ENCODE measurements at places on chromosomes 7 and 10.

DNA sequence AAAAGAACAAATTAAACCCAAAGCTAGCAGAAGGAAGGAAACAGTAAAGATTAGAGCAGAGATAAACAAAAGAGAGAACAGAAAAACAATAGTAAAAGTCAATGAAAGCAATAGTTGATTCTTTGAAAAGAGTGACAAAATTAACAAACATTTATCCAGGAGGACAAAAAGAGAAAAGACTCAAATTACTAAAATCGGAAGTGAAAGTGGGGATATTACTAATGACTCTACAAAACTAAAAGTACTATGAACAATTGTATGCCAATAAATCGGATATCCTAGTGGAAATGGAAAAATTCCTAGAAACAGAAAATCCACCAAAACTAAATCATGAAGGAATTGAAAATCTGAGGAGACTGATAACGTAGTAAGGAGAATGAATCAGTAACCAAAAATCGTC, 96.3 kb downstream of the SNX13 start:
- DNase-seq: no peak

DNA sequence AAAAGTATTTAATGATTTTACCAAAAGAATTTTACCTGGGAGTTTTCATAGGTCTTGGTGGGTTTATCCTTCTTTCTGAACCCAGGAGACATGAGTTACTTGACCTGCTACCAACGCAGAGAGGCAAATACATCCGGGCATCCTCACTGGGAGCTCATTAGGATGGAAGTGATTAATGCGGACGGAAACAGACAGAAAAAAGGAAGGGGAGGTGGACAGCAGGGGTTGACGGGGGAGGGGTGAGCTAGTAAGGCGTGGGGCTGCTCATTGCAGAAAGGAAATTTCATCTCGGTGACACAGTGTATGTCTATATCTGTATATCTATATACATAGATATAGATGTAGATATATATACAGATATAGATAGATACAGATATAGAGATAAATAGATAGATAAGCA, 408.2 kb upstream of the ADARB2 start:
- DNase-seq: no peak

DNA sequence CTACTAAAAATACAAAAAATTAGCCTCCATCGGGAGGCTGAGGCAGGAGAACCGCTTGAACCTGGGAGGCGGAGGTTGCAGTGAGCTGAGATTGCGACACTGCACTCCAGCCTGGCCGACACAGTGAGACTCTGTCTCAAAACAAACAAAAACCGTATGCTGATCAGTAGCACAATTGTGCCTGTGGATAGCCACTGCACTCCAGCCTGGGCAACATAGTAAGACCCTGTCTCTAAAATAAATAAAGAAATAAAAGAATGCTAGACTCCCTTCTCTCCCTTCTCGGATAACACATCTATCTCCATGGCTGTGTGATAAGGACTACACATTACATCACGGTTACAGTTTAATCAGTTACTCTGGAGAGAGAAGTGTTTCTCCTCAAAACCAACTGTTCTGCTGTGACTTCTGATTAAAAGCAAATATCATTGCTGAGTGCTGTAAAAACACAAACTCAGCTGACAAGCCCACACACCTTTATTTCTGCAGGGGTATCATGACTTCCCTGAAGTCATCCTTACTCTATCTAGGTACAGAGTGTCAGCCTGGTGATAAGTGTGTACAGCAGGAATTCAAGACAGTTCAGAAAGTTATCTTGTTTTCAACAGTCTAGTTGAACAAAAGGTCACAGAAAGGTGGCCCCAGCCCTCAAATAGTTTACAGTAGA, 5.3 kb upstream of the ARHGAP19 start:
- no peak for DNase-seq

- DNase-seq: no peak
Observed at GRCh38 chr7:19851504-19851903, 78.1 kb upstream of the TMEM196 start.

- no peak for DNase-seq
Observed at GRCh38 chr10:71845410-71846405, 5.3 kb downstream of the PSAP start.

DNA sequence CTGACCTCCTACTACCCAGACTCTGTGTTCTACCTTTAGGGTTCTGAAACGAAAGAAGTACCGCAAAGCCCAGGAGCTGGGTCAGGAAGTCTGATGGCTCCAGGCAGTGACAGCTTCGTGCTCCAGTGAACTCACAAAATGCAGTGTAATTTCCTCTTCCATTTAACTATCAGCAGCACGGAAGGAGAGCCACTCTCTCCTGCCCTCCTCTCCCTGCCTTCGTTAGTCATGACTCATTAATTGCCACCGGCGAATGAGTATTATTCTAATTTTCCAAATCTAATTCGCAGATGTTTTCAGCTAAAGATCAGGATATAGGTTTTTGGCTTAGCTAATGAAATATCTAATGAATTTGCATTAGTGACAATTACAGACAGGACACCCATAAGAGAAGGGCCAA, 1262.0 kb downstream of the TYW1 start:
- no peak for DNase-seq

DNA sequence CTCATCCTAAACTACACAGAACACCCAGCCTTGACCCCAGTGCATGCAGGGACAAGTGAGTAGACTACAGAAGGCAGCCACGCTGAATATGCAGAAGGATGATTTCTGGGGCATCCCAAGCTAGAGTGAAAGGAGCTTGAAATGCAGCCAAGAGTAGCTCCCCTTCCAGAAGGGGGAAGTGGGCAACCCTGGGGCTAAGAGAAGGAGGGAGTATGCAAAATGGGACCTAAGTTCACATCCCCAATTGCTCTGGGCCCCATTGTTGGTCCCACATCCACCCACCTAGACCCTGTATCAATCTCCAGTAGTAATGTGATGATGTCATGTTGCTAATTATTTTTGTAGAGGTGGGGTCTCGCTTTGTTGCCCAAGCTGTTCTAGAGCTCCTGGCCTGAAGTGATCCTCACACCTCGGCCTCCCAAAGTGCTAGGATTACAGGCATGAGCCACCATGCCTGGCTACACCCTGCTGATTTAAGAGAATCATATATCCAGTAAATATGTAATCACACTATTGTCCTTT, 5.6 kb upstream of the PSTK start:
- no peak for DNase-seq

DNA sequence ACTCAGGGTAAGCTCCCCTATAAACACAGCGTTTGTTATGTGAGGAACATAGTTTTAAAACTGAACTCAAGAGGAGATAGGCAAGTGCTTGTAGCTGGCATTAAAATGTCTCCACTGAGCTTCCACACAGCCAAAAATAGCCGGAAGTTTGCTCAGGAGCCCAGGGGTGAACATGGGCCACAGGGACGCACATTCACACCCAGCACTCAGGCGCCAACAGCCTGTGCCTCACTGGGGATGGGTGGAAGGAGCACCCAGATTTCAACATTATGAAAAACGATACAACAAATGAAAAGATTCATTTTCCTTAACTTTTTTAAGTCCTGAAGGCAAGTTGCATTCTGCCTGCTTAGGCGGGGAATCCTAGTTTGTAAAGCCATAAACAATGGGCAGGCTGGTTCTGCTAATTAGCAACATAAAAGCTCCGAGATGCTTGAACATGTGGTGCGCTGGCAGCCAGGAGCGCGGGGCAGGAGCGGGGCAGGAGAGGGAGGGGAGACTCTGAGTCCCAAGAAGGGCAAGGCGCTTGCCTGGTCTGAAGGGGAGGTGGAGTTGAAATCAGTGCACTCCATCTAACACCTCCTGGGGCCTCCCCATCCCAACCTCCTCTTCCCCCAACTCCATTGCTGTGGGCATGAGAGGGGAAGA, 235.9 kb downstream of the COBL start:
- no peak for DNase-seq

DNA sequence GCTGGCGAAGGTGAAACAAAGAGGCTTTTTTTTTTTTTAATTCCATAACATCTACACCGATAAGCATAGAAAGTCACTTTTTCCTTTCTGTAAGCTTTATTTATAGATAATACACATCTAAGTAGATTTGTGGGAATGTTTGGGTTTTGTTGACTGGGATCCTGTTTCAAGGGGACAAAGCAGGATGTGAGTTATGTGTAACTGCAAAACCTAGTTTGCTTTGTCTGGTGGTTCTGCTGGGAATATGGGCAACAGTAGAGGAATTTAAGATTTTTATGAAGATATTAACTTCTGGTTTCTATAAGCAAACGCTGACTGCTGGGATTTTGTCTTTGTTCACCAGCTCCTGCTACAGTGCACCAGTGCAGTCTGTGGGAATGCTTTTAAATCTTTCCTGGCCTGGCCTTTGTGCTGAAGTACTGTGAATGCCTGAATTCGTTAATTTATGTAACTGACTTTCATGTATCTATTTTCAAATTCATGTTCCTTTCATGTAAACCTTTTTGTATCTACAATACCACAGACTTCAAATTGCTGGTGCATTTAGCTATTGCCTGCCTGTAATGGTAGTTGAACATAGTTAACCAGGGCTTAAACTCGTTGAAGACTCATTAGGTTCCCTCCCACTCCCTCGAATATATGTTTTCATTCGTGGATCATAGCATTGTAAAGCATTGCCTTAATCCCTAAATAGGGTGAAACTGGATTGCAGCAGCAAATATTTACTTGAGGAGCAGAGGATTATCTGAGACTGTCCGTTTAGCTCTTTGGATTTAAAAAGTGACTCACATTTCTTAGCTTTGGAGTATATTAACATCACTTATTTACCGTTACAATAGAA, 1.5 kb downstream of the KLHL7 start:
- no peak for DNase-seq

DNA sequence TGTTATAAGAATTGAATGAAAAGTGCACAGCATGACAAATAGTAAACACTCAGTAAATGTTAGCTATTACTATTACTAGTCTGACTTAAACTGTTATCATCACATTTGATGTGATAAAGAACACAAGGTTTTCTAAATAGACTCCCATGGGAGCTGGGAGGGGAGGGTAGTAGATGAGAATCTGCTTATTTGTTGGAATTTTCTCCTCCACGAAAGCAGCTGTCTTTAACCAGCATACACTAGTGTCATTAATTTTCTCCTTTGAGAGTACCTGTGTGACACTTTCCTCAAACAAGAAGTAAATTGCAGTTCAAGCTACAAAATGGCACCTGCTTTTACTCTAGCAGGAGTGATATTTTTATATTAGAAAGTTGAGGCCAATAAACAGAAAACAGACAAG, 200.1 kb downstream of the SKAP2 start:
- no peak for DNase-seq

- DNase-seq: no peak
Observed at GRCh38 chr10:97016728-97017473, 168.9 kb downstream of the SLIT1 start.

DNA sequence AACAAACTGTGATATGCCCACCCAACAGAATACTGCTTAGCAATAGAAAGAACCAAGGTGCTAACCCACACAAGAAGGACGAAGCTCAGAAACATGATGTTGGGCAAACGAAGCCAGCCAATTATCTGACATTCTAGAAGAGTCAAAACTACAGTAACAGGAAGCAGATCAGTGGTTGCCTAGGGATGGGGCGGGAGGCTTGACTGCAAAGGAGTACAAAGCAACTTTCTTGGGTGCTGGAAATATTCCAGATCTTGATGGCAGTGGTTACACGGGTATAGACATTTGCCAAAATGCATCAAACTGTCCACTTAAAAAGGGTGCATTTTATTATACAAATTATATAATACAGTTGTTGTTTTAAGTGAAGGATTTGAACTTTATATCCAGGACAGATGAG, 41.1 kb upstream of the RET start:
- DNase-seq: no peak

DNA sequence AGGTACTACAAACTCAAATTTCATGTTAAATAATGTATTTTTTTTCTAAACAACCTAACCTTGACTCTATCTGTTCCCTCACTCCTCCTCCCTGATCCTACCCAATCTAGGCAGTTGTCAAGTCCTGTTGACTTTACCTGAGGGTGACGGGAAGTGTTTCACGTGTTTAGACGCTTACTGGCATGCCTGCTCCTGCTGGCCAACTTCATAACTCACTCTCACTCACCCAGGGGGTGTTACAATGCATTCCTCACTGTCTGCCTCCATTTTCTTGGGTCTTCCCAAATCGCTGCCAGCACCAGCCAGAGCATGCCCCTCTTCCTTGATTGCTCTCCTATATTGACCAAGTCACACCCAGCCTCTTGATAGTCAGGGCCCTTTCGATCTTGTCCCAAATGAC, 28.3 kb downstream of the CRCP start:
- DNase-seq: no peak

DNA sequence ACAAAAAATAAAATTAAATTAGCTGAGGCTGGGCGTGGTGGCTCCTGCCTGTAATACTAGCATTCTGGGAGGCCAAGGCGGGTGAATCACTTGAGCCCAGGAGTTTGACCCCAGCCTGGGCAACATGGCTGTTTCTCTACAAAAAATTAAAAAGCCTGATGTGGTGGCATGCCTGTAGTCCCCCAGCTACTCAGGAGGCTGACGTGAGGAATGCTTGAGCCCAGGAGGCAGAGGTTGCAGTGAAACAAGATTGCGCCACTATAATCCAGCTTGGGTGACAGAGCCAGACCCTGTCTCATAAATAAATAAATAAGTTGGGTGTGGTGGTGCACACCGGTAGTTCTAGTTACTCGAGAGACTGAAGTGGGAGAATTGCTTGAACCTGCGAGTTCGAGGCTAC, 65.1 kb downstream of the GNA12 start:
- no peak for DNase-seq

- DNase-seq: no peak
Observed at GRCh38 chr7:29565224-29565630, 1.6 kb downstream of the PRR15 start.

- DNase-seq: no peak
Observed at GRCh38 chr10:68987611-68988010, 992 bp upstream of the KIFBP start.

GRCh38 chr10:79505829-79506228, 6.5 kb upstream of the EIF5AL1 start:
- DNase-seq: no peak

GRCh38 chr10:30834651-30835050, 197.0 kb downstream of the ZNF438 start:
- DNase-seq: no peak

DNA sequence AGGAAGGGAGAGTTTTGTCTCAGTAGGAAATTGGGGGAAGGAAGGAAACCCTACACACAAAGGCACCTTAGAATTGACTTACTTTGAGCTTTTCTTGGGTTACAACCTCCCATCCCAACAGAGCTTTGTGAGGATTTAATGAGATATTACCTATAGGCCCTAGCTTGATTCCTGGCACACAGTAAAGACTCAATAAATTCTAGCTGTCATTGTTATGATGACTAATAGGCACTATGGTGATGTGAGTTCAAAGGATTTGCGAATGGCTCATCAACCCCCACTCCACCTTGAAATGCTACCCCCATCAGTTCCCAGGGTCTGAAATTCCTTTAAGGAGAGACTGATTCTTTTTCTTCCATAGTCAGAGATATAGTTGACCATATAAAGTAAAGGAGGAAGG, 67.9 kb upstream of the SMNDC1 start:
- DNase-seq: no peak

Measured in smooth muscle cell of the brain vasculature (primary cell).